ENCODE measurements at places on chromosomes 2 and 18. TPM values are rescaled to one million over a fixed set of nuclear protein-coding genes. Genes with fewer than 3 reads are reported as not detected.

- DNase-seq = no peak
These were observed 39.5 kb downstream of the STON1 start for GRCh38 chr2:48569433-48569832.

GRCh38 chr2:102337481-102338386 is 17.9 kb upstream of the IL18R1 start:
- DNase-seq = no peak

DNA sequence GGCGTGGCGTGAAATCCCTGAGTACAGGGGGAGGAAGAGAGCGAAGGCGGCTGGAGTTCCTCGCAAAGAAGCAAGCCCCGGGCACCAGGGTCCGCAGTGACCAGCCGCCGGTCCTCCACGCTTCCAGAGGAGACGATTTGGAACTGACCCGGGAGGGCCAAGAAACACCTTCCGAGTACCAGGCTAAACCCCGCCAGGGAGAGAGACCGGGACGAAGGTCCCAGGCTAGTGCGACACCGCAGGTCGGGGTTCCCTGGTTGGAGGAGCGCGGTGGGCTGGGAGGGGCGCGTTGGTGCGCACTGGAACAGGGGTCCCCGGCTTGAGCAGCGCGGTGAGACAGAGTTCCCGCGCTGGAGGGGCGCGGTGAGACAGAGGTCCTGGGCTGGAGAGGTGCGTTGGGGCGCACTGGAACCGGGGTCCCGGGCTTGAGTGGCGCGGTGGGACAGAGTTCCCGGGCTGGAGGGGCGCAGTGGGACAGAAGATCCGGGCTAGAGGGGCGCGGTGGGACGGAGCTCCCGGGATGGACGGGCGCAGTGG is 901 bp downstream of the WDFY1 start:
- peak; percentile 59 for DNase-seq

DNA sequence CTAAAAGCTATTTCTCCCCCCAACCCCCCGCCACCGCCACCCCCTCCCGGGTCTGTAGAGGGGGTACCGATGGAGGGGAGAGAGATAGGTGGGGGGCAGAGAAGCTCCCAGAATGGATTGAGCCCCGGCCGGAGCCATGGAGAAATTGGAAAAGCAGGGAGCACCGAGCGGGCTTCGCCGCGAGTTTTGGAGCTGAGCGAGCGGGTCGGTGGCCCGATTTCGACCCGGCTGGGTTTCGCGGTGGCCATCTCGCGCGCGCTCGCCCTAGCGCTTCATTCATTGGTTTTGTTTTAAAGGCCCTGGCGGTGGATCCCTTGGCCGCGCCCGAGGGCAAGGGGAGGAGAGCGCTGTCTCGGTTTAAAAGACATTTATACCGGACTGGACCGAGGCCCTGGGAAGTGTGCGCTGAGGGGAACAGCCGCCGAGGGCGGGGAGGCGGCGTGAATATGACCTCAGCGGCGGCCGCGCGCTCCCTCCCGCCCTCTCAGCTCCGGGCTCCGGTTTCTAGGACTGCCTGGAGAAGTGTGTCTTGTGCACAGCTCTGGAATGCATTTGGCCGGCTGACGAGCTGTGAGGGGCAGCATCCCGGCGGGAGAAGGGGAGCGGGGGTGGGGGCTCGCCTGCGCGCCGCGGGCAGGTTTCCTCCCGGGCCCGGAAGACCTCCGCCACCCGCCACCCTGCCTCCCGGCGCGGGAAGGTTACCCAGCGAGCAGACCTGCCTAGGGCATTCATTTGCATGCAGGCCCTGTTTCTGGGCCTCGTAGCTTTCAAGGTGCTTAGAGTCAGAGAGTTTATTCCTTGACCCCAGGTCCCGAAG is 1.7 kb upstream of the SMAD7 start:
- DNase-seq = no peak

DNA sequence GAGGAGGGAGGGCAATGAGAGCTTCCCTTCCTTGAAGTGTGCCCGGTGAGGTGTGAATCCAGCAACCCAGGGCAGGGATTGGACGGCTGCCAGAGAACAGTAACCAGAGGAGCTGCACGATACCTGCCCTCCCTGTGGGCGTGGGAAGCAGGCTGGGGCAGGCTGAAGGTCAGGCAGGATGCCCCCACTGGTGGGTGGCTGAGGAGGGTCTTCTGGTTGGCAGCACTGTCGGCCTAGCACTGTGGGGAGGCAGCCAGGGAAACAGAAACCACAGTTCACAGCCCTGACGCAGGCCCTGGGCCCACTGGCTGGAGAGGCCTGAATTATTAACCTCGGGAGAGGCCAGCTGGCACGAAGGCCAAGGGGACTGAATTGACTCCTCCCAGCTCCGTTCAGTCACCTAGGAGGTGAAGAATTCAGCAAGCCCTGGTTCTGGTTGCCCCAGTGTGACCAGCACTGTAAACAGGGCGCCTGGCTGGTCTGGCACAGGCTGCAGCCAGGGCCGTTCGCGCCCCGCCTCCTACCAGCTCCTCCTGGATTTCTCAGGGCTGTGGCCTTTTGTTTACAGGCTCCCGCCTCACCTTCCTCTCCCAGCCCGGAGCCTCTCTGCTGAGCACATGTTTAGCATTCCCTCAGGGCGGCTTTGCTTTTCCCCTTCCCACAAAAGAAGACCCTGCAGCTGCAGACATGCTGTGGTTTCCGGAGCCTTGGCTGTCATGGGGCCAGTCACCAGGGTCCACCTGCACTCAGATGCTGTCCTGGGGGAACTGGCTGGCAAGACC is 97.8 kb downstream of the B3GNT2 start:
- no peak for DNase-seq

- DNase-seq = peak; percentile 77
These were observed 65.5 kb downstream of the FBXO15 start for GRCh38 chr18:74081966-74082741.

DNA sequence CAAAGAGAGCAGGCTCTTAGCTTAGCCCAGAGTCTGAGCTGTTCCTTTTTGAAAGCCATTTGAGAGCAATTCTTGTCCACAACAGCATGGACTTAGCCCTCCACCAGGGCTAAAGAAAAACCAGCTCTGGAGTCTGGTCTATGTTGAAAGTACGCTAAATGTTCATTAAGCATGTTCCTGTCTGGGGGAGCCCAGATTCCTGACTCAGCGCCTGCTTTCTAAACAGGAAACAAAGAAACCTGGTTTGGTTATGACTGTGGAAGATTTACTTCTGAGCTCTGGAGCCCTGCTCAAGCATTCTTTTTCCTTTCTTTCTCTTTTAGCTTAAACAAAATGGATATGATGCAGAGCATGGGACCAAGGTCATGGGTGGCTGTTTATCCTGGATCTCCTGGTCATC is 279.8 kb downstream of the RBM43 start:
- no peak for DNase-seq

DNA sequence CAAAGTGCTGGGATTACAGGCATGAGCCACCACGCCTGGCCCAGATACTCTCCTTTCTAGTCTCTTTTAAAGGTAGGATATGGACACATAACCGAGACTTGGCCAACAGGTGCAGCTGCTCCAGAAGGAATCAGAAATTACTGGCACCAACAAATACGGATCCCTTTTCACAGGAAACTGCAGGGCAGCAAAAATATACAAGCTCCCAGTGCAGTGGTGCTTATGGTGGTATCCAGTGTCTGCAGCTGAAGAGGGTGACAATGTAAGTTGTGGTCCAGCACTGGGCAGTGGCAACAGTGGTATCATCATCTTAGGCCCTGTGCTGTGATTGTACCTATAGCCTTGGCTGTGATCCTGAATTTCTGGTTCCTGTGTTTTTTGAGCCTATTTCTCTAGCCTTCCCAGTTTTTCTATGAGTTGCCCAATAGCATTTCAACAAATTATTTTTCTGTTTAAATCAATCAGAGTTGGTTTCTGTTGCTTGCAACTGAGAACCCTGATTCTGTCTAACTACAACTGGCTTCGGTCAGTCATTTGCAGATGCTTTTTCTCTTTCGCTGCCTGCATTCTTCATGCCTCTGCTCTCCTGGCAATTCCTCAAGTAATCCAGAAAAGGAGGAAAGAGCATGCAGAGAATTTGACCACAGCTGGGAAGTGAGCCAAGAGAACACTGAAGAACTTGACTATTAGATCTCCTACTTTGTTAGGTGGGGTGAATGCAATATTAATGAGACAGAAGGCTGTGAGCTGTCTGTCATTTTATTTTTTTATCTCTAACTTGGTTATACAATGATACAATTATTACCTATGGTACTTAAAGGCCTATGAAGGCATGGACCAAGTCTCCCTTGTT is 30.8 kb upstream of the EML4 start:
- no peak for DNase-seq

- no peak for DNase-seq
These were observed 201.9 kb upstream of the SLC8A1 start for GRCh38 chr2:40653829-40654228.

Gene SUPT7L
- total RNA-seq = 43.4 TPM

Gene PTH2R
- total RNA-seq = 0.22 TPM

Gene ADAM17
- total RNA-seq = 25.3 TPM

All from activated naive CD8-positive, alpha-beta T cell treated with anti-CD3 and anti-CD28 coated beads, Interleukin-2, amount 10 ng/mL, durations not matched to agents 7 days and 5 days (primary cell).